ENCODE measurements at places on chromosomes 2 and 18.
A peak's percentile ranks its signal among the peaks of the same experiment; 100 is the strongest.

DNA sequence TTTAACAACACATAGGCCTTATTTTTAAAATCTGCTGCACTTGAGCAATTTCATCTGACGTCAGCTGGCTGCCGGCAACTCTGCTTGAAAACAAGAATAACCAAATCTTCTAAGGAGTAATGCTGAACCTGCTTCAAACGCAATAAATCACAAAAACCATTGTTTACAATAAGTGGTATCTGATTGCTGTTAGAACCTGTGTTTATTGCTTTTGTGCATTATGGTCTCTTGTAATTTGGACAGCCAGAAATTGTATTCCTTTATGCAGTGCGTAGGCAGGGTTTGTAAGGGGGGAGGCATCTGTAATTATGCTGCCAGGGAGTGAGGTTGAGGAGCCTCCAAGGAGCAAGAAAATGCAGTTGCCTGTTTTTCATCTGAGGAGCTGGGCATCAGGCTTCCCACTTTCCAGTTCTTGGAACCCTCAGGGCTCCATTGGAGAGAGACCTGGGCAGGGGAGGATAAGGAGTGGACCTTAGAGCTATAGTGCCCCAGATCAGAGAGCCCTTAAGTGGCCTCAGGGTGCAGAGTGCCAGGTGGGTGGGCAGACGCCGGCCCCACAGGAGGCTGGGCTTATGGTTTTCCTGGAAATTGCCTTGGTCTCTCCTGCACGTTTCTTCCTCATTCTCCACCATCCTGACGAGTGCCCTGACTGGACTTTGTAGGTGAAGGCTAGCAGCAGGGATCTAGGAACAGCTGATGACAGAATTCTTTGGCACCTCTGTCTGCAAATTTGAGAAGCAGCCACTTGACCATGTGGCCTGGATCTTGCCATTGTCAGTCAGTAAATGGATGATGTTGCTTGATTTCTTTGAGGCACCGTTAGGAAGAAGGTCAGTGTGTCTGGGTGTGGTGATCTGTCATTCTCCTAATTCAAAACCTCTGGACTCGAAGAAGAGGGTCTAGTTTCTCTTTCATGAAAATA lies 129.2 kb downstream of the KLHL29 start:
- DNase-seq, result no peak

- peak; percentile 51 for DNase-seq
These were observed 30.6 kb upstream of the PPP3R1 start for GRCh38 chr2:68282811-68283418.

DNA sequence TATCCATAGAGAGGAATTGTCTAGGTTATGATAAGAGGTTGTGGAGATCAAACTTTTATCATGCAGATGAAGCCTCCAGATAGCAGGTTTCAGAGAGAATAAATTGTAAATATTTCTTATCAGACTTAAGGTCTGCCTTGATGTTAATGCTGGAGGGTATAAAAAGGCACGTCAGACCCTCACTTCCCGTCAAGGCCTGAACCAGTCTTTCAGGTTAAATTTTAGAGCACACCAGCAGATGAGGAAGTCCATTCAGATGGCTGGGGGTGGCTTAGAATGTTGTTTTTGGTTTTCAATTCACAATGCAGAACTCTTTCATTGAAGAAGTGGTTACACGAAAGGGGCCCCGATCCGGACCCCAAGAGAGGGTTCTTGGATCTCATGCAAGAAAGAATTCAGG lies 144.4 kb upstream of the FBXO11 start:
- no peak for DNase-seq

DNA sequence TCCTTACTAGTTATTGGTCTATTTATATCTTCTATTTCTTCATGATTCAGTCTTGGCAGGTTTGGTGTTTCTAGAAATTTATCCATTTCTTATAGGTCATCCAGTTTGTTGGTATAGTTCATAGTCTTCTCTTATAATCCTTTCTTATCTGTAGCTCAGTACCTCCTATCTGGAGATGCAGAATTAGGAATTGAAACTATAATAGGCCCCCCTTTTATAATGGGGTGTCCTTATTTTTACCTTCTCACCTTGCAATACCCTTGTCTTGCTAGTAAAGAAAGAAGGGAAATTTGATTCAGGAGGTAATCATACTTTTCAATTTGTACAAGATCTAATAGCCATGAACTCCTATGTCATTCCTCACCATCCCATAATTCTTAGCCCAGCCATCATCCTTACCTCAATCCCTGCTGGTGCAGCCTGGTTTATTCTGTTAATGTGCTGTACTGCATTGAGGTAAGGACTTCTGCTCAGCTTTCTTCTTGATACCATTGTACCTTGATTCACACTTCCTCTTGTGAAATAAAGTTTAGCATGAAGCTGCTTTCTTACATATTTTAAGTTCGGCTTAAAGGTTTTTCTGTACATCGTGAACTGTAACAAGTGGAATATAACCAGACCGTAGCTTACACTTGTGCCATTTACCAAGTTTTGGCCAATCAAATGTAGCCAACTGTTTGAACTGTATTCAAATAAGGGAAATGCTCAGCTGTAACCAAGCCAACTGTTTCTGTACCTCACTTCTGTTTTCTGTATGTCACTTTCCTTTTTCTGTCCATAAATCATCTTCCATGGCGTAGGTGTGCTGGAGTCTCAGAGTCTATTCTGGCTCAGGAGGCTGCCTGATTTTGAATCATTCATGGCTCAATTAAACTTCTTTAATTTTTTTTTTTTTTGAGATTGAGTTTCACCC lies 40.1 kb upstream of the PTH2R start:
- DNase-seq, result peak; percentile 78

- DNase-seq, result peak; percentile 52
These were observed 80.9 kb upstream of the PKDCC start for GRCh38 chr2:41966920-41967319.

DNA sequence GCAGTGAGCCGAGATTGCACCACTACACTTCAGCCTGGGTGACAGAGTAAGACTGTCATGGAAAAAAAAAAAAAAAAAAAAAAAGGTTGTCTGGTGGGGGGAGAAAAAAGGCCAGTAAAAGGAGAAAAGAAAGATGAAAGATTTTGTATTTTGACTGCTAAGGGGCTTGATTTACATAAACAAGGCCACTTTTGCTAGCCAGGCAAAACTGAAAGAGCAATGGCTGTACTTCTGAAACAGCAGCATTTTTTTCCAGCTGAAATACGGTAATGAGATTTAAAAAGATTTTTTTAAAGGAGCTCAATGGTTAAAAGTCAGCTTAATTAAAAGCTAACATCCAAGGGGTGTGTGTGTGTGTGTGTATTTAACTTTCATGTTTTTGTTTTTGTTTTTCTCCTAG lies 11.3 kb upstream of the OXER1 start:
- no peak for DNase-seq

- DNase-seq, result no peak
These were observed 101.8 kb upstream of the ERBB4 start for GRCh38 chr2:212640428-212640827.

DNA sequence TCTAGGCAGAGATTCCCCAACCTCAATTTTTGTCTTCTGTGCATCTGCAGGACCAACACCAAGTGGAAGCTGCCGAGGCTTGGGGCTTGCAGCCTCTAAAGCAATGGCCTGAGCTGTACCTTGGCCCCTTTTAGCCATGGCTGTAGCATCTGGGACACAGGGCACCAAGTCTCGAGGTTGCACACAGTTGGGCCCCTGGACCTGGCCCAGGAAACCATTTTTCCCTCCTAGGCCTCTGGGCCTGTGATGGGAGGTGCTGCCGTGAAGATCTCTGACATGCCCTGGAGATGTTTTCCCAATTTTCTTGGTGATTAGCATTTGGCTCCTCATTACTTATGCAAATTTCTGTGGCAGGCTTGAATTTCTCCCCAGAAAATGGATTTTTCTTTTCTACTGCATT lies 105.7 kb upstream of the LDAH start:
- no peak for DNase-seq

DNA sequence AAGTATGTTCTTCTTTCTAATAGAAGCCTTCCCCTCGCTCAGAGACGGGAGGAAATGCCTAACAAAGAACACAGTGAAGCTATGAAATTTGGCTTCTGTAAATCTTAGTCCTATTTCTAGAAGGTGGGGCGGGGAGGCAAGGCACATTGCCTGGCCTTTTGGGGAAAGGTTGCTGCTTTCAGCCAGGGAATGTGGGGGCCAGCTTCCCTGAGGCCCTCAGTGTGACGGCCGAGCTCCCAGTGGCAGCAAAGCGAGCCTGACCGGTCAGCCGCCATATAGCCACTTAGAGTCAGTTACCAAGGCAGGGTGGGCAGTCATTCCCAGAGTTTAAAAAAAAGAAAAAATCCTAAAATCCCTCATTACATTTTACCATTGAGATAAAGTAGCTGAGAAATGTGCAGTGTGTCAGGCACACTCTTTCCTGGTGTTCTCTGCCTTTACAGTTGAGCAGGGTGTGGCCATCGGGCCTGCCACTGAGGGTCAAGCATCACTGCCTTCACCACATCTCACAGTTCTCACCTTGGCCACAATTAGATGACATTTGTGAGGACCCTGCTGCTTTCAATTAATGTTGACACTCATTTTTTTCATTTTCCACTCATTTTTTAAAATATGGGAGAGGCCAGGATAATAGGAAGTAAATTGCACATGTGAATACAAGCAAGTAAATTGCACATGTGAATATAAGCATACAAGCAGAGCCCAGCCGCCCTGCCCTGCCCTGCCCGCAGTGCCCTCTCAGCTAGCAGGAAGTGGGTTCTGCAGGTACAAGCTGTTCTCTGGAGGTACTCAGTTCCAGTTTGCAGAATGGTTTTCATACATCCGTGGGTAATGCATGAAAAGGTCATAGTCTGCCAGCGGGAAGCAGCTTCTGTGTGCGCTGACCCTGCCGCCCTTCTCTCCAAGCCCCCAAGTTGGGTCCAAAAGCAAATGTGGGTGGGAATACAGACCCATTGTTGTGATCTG lies 76.9 kb downstream of the WDSUB1 start:
- no peak for DNase-seq

DNA sequence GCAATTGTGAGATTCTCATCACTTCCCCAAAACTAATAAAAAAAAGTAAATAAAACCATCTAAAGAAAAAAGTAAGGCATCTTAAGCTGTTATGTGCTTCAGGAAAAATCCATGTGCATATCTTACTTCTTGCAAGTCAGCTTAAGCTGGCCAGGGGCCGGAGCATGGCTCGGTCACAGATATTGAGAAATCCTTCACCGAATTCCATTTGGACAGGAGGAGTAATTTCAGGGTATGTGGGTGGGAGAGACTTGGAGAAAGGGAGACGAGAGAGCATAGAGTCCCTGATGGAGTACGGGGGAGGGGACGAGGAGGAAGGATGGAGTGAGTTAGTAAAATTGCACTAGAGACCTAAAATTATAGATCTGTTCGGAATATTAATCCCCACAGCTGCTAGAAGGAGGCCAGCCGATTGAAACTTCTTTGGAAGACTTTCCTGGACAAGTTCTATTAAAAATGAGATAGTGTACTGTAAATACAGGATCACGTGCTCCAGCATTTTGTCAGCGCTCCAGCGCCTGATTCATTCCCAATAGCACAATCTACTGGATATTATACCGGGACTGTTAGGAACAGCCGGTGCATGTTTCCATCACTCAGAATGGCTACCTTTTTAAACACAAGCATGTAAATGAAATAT lies 438.5 kb downstream of the ZNF516 start:
- DNase-seq, result no peak

GRCh38 chr2:43841949-43842865 lies 3.4 kb downstream of the ABCG8 start:
- DNase-seq, result no peak

DNA sequence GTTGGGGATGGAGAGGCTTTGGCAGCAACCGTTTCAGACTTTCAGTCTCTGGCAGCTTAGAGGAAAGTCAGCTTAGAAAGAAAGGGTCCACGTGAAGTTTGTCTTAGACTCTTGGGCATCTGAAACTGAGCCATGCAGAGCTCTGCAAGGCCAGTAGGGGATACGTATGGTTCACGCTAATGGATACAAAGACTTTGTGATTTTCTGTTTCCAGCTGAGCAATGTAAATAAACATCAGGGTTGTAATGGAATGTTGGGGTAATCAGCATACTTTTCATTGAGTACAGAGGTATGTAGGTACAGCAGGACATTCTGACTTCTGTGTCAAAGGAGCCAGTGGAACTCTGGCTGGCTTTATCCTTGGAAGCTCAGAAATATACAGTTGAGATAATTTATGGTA lies 31.0 kb downstream of the RALB start:
- DNase-seq, result no peak

DNA sequence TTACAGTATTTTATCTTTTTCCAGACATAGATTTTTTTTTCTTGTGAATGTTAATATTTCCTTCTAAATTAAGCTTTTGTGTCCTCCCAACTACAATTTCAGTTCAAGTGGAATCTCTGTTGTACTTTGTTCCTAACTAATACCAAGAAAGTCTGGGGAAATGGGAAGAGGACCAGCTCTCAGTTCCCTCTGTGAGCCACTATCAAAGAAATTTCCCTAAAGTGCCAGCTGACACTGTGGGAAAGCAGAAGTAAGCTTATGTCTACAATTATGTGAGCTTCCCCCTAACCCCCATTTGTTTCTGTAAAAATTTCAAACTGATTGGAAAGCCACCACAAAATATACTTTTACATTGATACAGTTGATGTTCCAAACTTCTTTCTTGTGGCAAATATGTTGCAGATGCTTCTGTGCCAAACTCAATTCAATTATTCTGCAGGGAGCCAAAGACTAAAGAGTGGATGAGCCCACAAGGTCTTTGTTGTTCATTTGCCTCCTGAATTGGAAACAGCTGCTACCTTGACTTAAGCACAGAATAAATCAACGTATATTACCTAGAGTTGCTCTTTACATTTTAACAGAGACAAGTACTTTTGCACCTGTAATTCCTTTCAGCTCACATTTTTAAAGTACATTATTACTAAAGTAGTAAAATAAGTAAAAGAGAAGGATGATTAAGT lies 306.6 kb downstream of the PTH2R start:
- DNase-seq, result peak; percentile 22

GRCh38 chr2:109177635-109178034 lies 48.6 kb downstream of the SH3RF3 start:
- no peak for DNase-seq

- no peak for DNase-seq
These were observed 10.6 kb downstream of the LYPD6B start for GRCh38 chr2:149049142-149049541.

GRCh38 chr18:34330308-34330707 lies 105.6 kb upstream of the NOL4 start:
- no peak for DNase-seq

GRCh38 chr2:119760237-119760955 lies 674 bp downstream of the PTPN4 start:
- DNase-seq, result no peak

DNA sequence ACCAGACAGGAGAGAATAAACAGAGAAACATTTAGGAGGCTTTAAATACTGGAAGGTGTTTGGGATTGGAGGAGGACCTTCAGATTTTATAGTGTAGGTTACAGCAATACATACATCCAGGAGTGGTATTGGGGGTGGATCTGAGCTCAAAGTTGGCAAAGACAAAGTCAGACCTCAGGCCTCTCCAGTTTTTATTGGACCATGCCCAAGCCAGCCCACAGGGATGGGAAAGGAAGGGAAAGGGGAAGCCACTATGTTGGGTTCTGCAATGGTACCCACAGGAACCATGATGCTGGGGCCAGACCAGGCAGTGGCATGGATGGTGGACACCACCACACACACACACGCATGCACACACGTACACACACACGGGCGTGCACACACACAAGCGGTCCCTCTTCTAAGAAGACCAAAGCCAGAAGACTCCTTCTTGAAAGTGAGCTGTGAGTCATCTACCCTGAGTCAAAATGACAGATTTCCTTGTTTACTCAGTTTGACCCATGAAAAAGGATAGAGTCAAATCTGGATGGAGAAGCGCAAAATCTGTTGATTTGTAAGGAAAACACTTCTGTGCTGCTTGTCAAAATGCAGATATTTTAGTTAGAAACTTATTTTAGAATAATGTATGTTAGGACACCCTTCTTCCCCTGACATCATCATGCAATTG lies 87.9 kb downstream of the TRABD2A start:
- no peak for DNase-seq
